ENCODE measurements at places on chromosomes 6 and 20.
A peak's percentile ranks its signal among the peaks of the same experiment; 100 is the strongest.

- DNase-seq = no peak
Observed at GRCh38 chr20:40275738-40276137, 413.3 kb downstream of the MAFB start.

DNA sequence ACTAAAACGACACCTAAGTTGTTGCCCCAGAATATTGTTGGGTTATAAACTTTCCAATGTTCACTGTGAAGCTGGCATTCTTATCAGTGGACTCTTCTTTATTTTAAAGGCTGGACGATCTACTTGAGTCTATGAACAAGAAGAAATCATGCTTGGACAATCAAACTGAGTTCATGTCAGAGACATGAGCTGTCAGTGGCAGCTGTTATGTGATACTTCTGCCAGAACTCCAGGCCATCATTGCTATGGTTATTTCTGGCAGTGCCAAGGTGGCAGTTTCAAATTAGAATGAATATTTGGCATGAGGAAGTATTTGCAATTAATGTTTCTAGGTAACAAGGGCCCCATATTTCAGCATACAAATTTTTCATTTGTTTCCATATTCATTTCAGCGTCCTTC is 417.3 kb downstream of the LMBRD1 start:
- DNase-seq = no peak

DNA sequence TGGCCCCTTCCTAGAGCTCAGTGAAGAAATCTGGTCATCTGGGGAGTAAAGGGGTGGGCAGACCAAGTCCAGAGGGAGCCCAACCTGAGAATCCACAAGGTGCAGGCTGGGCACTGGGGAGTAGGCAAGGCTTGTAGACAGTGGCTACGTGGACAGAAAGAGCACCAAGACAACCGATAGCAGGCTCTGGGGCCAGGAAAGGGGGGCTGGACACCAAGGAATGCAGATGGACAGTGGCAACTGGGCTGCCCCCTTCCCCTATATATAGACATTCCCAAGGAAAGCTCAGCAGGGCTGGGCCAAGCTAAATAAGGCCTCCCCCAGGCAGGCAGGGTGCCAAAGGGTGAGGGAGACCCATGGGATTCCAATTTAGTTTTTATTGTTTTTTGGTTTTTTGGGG is 1.5 kb upstream of the TNNC2 start:
- peak; percentile 30 for DNase-seq

GRCh38 chr6:127291495-127291894 is 24.8 kb downstream of the RNF146 start:
- no peak for DNase-seq

DNA sequence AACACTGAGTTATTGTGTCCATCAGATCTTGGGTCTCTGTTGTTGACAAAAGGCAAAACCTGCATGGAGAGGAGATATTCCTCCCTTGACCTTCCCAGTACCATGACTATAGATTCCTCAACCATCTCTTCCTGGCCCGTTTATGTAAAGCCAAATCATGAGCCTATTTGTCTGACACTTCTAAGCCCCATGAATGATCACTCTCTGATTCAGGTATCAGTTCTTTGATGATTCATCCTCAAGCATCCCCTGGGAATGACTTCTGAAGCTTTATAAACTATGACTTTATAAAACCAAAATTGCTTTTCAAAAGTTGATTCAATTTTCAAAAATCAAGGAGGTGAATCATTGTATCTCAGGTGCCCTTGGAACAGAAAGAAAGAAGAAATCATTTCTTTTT is 78.7 kb upstream of the LOC128125822 start:
- no peak for DNase-seq

Measured in stromal cell of bone marrow (primary cell).